ENCODE measurements at places on chromosomes 1 and 21.
A peak's percentile ranks its signal among the peaks of the same experiment; 100 is the strongest.

DNA sequence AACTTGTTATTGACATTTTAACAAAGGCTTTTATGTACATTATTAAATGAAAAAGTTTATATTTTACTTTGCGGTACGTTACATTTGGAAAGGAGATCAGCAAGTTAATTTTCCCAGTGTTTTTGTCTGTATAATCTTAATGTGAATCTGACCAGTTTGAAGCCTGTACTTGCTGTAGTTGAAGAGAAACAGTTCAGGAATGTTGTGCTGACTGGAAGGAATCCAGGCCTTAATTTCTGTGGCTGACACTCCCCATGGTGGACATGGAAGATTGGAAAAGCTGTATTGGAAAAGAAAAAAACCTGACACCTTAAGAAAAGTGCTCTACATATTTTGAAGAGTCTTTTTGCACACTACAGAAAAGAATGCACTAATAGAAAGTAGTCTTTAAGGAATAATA, 15.5 kb downstream of the LEPR start:
- DNase-seq, result no peak

GRCh38 chr1:78721136-78721535, 71.5 kb downstream of the IFI44 start:
- no peak for DNase-seq

DNA sequence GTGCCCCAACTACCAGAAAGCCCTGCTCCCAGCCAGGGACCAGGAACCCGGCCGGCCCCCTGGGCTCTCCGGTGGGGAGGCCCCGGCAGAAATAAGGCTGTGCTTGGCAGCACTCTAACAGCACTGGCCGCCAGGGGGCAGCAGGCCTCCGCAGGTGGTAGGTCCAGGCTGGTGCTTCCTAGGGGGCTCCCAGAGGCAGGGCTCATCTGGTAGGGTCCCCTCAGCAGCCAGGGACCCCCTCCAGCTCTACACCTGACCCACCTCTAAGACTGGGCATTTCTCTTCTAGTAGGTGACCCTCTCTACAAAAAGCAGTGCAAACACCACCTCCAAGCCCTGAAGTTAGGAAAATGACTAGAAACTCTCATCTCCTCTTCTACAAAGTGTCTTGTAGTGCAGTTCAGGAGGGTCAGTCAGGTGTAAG, 85.6 kb downstream of the STUM start:
- peak; percentile 85 for DNase-seq

DNA sequence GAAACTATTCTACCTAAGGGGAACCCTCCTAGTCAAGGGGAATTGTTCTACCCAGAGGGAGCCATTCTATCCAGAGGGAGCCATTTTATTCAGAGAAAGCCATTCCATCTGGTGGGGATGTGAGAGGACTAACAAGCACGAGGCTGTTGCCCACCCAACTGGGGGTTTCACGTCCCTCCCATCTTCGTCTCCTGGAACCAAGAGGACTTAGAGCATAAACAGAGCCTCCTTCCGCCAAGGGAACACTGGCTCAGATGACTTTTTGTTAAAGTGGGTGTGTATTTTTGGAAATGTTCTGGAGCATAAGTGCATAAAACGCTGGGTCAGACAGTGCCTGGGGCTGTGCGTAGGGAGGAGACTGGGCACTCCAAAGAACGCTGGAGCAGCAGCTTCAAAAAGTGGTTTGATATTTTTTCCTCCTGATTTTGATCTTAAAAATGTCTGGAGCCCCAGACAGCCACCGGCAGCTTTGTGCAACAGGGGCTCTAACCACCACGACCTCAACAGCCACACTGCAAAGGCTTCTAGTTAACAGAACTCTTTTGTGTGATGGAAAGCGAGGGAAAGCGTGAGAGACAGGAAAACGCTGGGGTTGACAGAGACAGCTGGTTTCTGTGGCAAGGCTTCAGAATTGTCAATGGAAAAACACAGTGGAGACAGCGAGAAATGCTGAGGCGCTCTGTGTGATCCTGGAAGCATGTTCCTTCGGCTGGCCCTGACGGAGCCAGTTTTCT, 363.6 kb upstream of the CAMK1G start:
- DNase-seq, result no peak

DNA sequence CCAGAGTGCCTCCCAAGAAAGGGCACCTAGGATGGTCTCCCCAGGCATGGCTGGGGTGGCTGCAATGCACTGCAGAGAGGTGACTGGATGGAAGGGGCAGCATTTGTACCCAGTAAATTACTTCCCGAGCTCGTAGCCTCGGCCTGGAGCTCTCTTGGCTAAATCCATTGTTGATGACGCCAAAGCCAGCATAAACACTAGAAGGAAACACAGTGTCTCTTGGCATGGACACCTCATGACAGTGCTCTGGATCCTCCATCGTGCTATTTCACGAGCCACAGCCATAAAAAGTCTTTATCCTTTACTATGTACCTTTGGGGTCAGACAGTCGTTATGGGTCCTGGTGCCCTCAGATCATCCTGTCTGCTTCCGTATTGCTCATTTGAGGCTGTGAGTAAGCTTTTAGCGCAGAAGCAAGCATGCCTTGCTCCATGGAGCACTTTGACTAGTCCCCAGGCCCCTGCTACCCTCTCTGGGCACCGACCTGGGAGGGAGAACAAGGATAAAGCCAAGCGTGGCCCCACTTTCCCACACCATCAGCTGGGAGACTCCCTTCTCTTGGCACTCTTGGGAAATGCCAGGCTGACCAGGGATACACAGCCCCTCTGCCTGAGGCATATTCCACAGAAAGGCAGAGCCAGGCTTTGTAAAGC, 10.3 kb upstream of the PRELP start:
- DNase-seq, result no peak

GRCh38 chr21:37357691-37358090, 8.9 kb upstream of the DYRK1A start:
- no peak for DNase-seq

DNA sequence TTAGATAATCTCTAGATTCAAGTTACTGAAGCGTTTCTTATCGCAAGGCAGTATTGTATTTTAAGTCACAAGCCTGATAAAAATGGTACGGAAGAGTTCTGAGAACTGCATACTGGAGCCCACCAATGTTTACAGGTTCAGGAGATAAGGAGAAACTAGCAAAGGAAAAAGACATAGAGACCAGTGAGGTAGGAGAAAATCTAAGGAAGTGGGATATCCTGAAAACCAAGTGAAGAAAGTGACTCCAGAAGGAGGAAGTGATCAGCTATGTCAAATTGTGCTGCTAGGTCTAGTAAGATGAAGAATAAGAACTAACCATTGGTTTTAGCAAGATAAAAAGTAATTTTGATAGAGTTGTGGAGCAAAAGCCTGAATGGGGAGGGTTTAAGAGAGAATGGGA, 31.0 kb upstream of the ACADM start:
- DNase-seq, result no peak

DNA sequence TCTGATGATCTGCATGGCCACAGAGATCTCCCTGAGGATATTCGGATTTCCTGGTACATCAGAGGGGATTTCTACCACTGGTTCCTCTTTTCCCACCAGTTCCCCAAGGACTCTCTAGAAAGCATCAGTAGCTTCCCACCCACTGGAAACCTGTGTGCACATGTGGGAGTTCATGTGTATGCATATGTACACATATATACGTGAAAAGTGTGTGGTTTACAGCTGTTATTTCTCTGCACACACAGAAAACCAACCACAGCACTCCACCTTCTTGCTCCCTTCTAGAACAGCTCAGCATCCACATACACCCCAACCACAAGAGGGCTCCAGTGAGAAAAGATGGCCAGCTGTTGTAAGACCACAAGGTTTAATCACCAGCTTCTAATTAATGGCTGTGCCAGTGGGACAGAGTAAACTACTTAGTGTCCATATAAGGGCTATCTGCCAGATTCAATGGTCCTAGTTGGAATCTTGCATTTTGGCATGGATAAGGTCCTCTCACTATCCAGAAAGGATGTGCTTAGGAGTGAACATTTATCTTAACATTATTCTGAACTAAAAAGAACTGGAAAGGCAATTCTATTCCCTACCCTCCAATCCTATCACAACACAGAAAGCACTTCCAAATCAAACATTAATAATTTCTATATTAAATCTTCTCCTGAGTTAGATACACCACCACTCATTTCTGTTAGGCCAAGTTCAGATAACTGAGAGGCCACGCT, 24.1 kb downstream of the GPR3 start:
- peak; percentile 53 for DNase-seq

GRCh38 chr1:51000160-51000559, 30.1 kb downstream of the CDKN2C start:
- DNase-seq, result no peak
